Activated CD4-positive, alpha-beta T cell treated with anti-CD3 and anti-CD28 coated beads for 36 hours (primary cell): ENCODE measurements at places on chromosomes 16 and 17.

- no peak for DNase-seq
Measured at GRCh38 chr16:15613676-15614075, 29.3 kb downstream of the MARF1 start.

DNA sequence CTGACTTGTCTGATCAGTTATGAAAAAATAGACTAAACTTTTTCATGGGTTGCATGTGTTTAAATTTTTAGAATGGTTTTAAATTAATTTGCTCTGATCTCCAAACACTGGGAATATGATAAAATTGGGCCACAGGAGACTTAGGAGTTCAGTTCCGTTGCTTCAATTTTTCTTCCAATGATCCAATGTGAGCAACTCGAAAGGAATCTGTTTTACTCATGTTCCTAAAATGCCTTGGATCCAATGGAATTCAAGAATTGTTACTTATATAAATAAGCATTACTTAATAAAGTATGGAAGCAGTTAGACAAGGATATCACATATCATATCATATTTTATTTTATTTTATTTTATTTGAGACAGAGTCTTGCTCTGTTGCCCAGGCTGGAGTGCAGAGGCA, 56.0 kb upstream of the NACA2 start:
- no peak for DNase-seq

DNA sequence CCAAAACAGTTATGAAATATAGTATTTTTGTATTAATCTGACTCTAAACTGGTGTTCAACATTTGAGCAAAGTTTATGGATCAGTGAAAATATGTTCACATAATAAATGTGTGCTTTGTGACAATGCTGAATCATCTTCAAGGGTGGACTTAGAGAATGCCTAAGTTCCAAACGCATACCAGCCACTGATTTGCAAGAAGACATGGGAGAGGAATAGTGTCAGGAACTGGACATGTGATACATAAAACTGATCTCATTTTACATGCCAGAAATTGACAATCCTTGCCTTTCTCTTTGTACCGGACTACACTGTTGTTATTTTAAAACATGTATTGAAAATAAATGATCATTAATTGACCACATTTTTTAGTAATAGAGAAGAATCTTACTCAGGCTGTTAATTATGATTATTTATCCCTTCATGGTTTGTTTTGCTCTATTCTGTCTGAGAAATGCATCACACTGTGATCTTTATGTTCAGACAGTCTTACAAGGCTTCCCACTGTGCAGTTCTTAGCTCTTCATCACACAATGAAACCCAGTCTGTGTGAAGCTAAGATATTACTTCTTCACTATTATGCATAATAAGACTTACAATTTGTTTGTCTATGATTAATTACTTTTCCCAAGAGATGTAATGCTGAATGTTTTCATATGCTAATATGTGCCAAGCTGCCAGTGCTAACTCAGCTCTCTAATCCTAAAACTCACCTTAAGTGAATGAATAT, 1180.6 kb upstream of the CDH8 start:
- DNase-seq: no peak

- no peak for DNase-seq
Measured at GRCh38 chr17:57046749-57047148, 38.3 kb upstream of the AKAP1 start.

DNA sequence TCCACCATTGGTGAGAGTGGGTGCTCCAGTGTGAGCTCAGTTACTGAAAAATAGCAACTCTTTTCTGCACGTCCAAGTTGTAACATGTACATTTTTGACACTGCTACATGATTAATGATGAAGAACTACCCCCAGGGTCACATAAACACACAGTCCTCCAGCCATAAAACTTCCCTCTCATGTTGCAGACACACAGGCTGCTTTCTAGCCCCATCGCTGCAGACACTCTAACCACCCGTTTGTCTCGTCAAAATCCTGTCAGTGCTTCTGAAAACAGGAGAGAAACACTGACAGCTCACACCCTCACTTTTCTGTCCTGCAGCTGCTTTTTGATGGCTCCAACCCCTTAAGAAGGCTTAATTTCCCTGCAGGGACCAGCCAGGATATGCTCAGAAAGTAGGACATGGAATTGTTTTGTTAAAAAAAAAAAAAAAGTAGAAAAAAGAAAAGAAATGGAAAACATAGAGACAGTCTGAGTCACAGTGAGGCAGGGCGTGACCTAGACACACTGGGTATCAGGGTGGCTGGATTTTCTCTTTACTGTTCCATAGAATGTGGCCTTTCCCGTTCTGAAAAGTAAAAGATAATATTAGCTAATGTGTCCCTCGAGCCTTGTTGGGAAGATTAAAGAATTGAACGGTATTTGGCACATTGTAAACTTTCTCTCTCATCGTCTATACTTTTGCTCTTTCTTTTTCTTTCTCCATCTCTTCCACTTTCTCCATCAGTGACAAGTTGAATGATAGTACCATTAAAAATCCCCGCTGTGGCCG, 20.7 kb upstream of the CCL5 start:
- no peak for DNase-seq

GRCh38 chr16:88430524-88431446, 22.3 kb upstream of the ZFPM1 start:
- peak; percentile 65 for DNase-seq

- DNase-seq: no peak
Measured at GRCh38 chr17:21380659-21381058, 4.5 kb downstream of the KCNJ12 start.

GRCh38 chr17:33487187-33487879, 194.2 kb upstream of the ASIC2 start:
- no peak for DNase-seq
